ENCODE measurements at places on chromosomes 6 and 20.

DNA sequence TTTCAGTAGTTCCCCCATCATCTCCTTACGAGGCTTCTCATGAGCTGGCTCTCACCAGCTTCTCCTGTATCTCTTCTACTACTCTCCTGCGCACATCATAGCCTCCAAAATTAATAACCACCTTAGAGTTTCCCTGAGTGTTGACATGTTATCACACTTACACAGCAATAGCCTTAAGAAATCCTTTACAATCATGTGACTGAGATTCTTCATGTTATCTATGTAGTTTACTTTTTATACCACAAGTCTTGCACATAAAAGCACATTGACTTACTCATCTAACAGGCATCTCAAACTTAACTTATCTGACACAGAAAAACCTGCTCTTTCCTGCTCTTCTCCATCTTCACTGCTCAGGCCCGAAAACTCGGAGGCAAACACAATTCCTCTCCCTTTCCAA lies 103.7 kb upstream of the TAB2 start:
- no peak for DNase-seq

- DNase-seq, result no peak
Measured at GRCh38 chr6:157464653-157465535, 83.9 kb downstream of the ZDHHC14 start.

DNA sequence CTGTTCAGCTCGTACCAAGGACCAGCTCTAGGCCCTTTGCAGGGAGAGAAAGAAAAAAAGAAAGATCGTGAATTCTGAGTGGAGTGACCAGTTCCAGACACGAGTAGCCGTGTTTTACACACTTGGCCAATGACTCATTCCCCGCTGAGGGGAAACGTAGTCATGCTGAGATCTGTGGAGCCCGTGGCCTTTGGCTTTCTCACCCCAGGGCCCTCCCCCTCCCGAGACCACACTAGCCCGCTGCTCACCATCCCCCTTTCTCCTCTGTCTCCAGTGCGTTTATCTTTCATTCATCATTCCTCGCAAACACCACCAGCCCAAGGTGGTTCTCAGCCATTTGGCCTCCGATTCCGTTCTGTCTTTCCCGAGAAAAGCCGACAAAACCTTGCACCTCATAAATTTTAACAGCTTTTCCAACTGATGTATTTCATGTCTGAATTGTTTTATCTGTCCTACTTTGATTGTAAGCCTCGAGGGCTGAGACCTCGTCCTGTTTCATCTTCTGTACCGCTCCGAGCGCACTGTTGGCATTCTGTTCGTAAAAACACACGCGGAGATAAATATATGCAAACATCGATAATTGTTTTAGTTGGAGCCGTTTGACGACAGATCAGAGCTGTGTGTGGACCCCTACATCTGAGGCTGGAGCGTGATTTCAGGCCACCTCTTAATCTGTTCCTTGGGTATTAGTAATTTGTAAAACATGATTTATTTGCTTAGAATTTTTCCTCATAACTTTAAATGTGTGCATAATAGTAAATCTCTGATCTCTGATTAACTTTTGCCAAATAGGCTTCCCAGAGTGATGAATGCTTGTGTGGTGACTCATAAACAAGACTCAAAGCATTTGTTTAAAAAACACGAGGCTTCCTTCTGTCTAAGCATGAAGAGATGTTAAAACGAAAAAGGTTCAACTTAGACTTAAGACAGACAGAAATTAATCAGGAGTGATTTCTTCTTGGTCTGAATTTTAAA lies 336.6 kb downstream of the CDH4 start:
- no peak for DNase-seq

- no peak for DNase-seq
Measured at GRCh38 chr20:25496968-25497401, 88.3 kb downstream of the NINL start.
